K562 (cell line): ENCODE measurements at places on chromosomes 3 and 15.

DNA sequence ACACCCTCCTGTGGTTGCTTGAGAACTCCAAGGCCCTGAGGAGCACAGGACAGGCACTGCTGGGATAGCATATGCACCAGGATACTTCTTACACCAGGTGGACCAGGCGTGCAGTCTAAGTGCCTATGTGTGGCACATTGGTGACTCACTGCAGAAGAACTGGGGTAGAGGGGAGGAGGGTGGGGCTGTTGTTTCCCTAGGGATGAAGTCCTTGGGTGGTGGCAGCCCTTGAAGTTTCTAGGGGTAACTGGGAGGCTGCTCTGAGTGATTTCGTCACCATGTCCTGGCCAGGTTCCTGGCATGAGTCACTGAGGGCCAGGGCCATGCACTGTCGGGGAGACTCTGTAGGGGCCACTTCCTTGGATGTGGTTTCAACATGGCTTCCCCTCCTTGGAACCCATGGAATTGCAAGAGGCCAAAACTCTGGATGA, 15.9 kb downstream of the MYZAP start:
- no peak for DNase-seq

DNA sequence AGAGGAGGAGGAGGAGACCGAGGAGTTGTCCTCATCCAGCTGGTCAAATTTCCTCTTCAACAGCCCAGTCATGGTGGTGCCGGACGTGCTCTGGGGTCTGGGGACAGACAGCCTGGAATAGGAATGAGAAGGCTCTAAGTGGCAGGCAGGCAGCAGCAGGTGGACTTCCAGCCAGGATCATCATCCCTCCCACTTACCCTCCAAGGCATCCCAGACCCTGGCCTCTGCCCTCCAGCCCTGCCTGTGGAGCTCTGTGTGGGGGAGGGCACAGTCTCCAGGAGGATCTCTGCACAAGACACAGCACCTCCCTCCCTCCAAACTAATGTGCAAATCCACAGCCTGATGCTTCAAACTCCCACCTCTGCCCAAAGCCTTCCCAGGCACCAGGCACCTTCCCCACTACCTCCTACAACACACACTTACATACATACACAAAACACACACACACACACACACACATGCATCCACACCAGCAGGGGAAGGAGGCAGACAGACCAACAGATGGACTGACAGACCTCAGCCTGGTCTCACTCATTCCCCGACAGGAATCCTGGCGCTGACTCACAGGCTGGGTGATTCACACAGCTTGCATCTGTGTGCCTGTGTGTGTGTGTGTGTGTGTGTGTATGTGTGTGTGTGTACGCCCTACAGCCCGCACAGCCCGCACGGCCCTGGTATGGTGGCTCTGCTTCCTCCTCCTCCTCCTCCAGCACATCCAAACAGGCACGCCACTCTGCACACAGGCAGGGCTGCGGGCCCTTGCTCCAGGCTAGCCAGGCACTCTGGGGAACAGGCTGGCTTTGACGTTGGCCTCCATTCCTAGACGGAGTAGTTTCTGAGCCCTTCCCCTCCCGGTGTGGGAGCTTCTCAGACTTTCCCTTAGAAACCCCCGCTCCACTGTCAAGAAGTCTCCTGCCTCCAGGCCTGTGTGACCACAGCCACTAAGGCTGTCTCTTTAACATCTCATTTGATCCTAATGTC, 6.5 kb downstream of the CSRNP1 start:
- DNase-seq, result peak; percentile 84

- DNase-seq, result no peak
Observed at GRCh38 chr3:188415196-188415595, 261.2 kb downstream of the LPP start.

- DNase-seq, result no peak
Observed at GRCh38 chr3:114005481-114005880, 50.8 kb downstream of the CCDC191 start.

- DNase-seq, result no peak
Observed at GRCh38 chr3:53989451-53989850, 97.8 kb upstream of the SELENOK start.

DNA sequence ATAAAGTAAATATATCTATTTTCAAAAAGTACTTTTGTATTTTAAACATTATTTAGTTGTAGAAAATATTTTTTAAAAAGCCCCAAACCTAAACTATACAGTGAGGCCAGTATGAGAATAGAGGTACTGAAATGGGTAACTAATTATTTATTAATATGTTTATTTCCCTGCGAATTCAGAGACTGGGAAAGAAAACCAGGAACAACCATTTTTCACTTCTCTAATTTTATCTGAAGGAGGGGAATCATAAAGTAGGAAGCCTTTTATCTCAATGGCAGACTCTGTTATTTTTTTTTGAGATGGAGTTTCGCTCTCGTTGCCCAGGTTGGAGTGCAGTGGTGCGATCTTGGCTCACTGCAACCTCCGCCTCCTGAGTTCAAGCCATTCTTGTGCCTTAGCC, 63.6 kb upstream of the TRAK1 start:
- DNase-seq, result no peak

DNA sequence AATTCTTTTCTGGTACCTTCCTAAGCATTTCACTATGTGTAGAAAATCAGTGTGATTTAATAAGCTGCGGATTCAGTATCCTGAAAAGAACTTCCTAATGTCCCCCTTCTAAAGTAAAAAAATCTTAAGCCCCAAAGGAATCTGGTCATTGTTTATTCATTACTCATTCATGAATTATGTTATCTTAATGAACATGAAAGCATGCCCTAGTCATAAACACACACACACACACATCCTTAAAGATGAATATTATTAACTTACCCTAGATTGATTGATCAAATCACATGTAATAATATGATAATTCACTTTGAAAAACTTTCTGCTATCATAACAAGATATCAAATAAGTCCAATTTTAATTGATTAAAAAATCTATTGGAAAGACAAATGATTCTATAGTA, 96.4 kb upstream of the BFSP2 start:
- DNase-seq, result no peak

- no peak for DNase-seq
Observed at GRCh38 chr15:79872358-79873017, 24.3 kb downstream of the MTHFS start.

DNA sequence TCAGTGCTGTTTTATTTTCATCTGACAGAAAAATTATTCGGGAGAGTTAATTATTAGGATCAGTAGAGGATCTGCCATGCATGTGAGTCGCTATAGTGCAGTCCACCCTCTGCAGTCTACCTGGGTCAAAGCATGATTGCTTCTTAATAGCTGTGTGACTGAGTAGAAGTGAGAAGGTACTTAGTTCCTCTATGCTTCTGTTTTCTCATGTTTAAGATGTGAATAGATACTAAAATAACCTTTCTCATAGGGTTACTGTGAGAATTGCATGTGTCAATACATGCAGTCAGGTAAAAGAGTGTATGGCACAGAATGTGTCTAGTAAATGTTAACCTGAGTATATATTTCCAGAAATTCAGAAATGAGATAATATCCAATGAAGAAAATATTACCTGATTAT, 435.7 kb downstream of the NAALADL2 start:
- no peak for DNase-seq

DNA sequence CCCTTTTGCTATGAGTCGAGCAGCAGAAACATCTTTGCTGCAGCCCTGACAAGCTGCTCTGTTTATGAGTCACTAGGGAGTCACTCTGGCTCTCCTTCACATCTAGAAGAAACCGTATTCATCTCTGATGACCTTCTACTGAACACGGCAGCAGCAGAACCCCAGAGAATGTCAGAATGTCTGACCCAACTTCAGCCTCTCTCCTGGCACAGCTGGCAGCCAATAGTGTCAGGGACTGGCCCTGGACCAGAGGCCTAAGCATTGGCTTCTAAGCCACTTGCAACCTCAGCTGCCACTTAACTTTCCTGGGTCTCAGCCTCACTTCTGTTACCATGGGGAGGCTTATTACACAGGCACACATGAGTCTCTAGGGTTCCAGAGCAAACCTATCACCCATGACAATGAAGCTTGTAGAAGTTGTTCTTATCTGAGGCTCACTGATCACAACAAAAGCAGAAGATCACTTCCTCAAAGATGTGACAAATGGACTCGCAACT, 184.1 kb upstream of the TLE3 start:
- DNase-seq, result no peak
